A172 (cell line): ENCODE measurements at places on chromosomes 13 and 19.

GRCh38 chr13:31201341-31202031 is 1.7 kb downstream of the B3GLCT start:
- DNase-seq: peak; percentile 25

DNA sequence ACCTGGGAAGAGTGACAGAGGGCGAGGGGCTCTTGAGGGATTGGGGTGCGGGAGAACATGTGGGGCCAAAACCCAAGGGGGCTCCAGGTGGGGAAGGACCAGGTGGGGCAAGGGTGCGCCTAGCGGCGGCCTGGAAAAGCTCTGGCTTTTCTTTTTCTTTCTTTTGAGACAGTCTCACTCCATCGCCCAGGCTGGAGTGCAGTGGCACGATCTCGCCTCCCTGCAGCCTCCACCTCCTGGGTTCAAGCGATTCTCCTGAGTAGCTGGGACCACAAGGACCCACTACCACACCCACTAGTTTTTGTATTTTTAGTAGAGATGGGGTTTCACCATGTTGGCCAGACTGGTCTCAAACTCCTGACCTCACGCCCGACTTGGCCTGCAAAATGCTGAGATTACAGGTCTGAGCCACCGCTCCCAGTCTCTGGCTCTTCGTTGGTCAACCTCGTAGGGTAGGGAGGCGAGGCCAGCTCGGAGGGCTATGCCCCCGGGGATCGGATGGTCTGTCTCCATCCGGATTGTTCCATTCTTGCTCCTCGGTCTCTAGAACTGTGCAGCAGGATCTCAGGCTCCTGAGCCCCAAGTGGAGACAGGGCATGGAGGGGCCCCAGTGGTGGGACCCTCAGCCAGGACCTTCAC is 3.7 kb downstream of the GADD45B start:
- DNase-seq: no peak

GRCh38 chr19:7863971-7864689 is 10.1 kb downstream of the PRR36 start:
- DNase-seq: no peak

- no peak for DNase-seq
Measured at GRCh38 chr19:41224632-41225031, 5.6 kb downstream of the AXL start.

- peak; percentile 25 for DNase-seq
Measured at GRCh38 chr13:20197361-20197834, 4.7 kb upstream of the GJB2 start.

GRCh38 chr13:98771838-98772611 is 19.6 kb upstream of the SLC15A1 start:
- no peak for DNase-seq

GRCh38 chr13:35771898-35772297 is 295.4 kb upstream of the MAB21L1 start:
- peak; percentile 7 for DNase-seq

DNA sequence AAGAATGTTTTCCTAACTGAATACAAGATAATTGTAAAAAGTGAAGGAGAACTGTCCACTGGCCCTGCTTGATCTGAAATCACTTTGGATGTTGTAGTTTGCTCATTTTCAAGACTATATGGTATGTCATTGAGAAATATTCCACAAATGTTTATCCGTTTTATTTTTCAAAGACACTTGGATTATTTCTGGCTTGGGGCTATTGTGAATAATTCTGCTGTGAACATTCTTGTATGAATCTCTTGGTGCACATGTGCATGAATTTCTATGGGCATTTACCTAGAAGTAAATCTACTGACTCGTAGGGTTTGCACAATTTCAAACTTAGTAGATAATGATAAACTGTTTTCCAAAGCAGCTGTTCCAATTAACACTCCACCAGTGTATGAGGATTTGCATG is 8.6 kb downstream of the RXFP2 start:
- no peak for DNase-seq
